ENCODE measurements at places on chromosomes 2 and 18. TPM values are rescaled to one million over a fixed set of nuclear protein-coding genes. Genes with fewer than 3 reads are reported as not detected.

DNA sequence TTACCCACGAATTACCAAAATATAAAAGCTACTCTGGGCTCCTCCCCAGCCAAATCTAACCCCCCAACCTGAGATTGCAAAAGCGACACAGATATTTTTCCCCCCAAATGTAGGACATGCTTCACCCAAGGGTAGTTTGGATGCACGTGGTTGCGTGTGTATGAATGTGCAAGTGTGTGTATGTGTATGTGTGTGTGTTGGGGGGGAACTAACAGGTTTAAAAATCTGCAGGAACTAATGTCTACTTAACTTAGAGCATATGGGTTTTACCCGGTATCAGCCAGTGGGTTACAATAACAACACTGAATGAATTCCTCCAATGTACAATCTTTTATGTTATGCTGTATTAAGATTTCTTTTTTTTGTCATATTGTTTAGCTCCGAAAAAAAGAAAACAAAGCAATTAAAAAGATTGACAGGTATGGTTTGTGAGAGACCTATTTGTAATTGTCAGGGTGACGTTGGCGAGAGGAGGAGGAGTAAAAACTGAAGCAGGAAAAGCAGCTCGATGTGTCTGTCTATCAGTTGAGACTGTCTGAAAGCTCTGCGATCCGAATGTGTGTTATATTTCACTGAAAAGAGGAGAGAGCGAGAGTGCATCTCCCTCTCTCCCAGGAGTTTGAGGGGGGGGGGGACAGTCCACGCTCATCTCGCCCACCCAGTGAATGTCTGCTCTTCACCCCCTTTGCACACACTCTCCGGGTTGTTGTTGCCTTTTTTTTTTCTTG, at the start of gene TSHZ1:
TSHZ1 (plus strand) TSS at position 524 of the 728 bp plus-strand sequence. CDS start 1,080 bp downstream, outside the sequence.
- DNase-seq: peak; percentile 99
- no peaks in the 10 kb centered on the region for H3K36me3 ChIP-seq
- peak within 1 kb of the TSS; percentile 67 for H3K27ac ChIP-seq
- H3K4me3 ChIP-seq: peak within 1 kb of the TSS; percentile 92
- peaks cover 42% of the 10 kb centered on the region for H3K4me1 ChIP-seq
- H3K27me3 ChIP-seq: no peaks in the 10 kb centered on the region

SERPINB12 gene
- not detected for total RNA-seq

- H3K4me1 ChIP-seq: peaks cover 82% of the 10 kb centered on the region
- peak overlapping the region; percentile 98 for H3K27ac ChIP-seq
- DNase-seq: peak; percentile 98
- H3K27me3 ChIP-seq: no peaks in the 10 kb centered on the region
- H3K4me3 ChIP-seq: peak overlapping the region; percentile 67
- H3K36me3 ChIP-seq: peaks cover 4% of the 10 kb centered on the region
Measured at GRCh38 chr2:218286570-218287459, 5.5 kb downstream of the TMBIM1 start.

DNA sequence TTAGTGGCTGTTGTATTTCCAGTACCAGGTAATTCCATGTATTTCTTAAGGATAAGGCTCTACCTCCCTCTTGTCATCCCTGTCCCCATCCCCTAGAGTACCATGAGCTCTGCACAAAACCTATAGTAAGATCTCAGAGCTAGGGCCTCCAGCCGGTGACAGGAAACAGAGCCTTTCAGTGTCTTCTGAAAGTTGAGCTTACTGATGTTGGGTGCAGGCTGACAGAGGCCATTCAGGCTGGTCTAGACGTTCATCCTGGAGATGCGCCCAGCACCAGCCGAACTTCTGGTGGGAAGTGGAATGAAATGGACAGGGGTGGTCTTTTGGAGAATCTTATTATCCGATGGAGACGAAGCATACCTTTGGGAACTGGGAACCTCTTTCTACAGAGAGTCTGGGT, 16.7 kb upstream of the LYPD6B start:
- no peaks in the 10 kb centered on the region for H3K4me1 ChIP-seq
- no peak overlapping the region for H3K4me3 ChIP-seq
- no peak overlapping the region for H3K27ac ChIP-seq
- no peaks in the 10 kb centered on the region for H3K36me3 ChIP-seq
- no peak for DNase-seq

GRCh38 chr2:32865399-32866068, 81.2 kb upstream of the LTBP1 start:
- DNase-seq: peak; percentile 91
- H3K27ac ChIP-seq: peak overlapping the region; percentile 85
- H3K4me1 ChIP-seq: peaks cover 30% of the 10 kb centered on the region
- no peaks in the 10 kb centered on the region for H3K36me3 ChIP-seq
- peak overlapping the region; percentile 40 for H3K4me3 ChIP-seq

GRCh38 chr18:59026831-59027410, 112.8 kb upstream of the SEC11C start:
- no peaks in the 10 kb centered on the region for H3K36me3 ChIP-seq
- H3K27ac ChIP-seq: no peak overlapping the region
- H3K4me3 ChIP-seq: no peak overlapping the region
- peaks cover 11% of the 10 kb centered on the region for H3K4me1 ChIP-seq

- H3K36me3 ChIP-seq: no peaks in the 10 kb centered on the region
- H3K4me1 ChIP-seq: no peaks in the 10 kb centered on the region
- H3K27ac ChIP-seq: no peak overlapping the region
- no peak for DNase-seq
Measured at GRCh38 chr2:44109166-44109565, 59.5 kb upstream of the PPM1B start.

DNA sequence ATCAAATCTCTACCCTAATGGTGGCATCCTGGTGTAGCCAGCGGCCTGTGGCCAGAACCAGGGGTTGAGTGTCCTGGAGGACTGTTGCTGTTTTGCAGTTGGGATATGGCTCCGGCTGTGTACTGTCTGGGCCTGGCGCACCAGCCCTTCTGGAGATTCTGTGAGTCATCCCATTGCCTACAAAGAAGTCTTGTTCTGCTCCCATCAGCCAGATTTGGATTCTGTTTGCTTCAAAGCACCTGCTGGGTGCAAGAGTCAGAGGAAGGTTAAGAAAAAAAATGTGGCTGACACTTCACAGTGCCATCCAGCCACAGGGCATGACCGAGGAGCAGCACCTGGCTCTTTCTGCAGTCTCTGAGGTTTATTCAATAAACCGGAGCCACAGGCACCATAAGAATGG, 41.0 kb upstream of the ASAP2 start:
- H3K4me3 ChIP-seq: no peak overlapping the region
- peaks cover 18% of the 10 kb centered on the region for H3K4me1 ChIP-seq
- H3K27me3 ChIP-seq: no peaks in the 10 kb centered on the region
- H3K36me3 ChIP-seq: no peaks in the 10 kb centered on the region
- H3K27ac ChIP-seq: no peak overlapping the region

DNA sequence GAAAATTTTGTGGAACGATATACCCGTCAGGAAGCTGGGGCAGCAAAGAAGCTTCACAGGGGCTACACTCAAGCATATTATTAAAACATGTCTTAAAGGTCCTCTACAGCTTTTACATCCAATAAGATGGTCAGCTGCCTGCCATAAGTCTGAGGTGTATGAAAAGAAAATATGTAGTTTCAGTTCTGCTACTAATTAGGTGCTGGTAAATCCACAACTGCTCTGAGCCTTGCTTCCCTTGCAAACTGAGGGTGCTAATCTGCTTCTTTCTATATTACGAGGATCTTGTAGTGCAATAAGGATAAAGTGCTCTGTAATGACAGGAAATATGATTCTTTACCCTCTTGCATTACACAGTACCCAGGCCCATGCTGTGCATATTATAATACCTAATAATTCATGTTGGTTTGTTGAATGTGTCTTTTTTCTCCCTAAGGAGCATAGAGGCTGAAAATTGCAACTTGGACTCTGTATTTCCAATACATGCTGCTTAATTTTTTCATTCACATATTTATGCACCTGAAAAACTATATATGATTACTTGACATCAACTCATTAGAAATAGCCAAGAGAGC, 14.5 kb upstream of the SLC8A1 start:
- no peak overlapping the region for H3K4me3 ChIP-seq
- no peak for DNase-seq
- no peaks in the 10 kb centered on the region for H3K27me3 ChIP-seq
- H3K36me3 ChIP-seq: no peaks in the 10 kb centered on the region
- no peak overlapping the region for H3K27ac ChIP-seq

DNA sequence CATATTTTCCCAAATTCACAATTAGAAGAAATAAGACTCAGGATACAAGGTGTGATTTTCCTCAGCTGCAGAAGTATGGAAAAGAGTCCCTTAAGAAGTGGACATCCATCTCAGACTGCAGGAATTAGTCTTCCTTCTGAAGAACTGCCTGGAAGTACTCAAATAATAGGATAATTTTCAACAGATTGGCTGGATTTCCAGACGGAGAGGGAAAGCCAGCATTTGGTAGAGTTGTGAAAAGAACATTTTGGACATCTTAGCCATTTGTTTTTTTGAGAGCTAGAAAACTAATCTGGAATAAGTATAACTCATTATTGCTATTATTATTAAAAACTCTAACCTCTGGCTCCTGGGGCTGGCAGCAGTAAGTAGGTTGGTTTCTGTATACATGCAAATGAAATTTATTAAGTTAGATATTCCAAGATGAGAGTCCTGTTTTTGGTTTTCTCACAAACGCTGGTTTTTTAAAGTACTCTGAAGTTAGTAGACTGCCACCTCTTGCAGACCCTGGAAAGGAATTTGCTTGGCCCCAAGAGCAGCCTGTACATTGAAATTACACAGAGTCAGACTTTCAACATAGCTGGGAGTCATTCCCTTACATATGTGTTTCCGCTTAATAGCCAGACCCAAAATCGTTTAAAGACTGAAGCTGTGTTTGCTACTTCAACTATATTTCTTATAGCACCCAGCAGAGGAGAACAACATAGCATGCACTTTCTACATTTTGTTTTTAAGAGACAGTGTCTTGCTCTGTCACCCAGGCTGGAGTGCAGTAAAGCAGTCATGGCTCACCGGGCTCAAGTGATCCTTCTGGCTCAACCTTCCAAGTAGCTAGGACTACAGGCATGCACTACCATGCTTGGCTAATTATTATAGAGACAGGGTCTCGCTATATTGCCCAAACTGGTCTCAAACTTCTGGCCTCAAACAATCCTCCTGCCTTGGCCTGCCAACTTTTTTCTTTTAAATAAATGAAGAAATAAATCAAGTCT, 142.4 kb downstream of the THADA start:
- H3K27me3 ChIP-seq: no peaks in the 10 kb centered on the region
- H3K27ac ChIP-seq: no peak overlapping the region
- DNase-seq: no peak
- no peaks in the 10 kb centered on the region for H3K36me3 ChIP-seq
- H3K4me1 ChIP-seq: peaks cover 41% of the 10 kb centered on the region
- no peak overlapping the region for H3K4me3 ChIP-seq

DNA sequence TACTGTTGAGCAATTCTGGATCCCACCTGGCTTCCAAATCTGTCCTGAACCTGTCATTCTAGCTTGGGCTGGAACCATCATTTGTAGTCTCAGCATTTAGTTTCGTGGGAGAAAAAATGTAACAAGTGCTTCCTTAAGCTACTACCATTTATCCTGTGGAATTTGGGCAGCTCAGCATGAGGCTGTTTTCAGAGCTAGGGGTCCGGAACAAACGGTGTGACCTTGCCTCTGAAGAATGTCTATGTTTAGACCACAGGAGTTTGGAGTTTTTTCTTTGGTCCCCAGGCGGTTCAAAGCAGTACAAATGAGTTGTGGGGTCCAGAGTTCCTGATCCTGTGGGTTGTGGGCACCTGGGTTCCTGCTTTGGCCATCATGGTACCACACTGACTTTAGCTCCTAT, 59.1 kb upstream of the TMEM178A start:
- H3K36me3 ChIP-seq: no peaks in the 10 kb centered on the region
- no peak overlapping the region for H3K4me3 ChIP-seq
- H3K27me3 ChIP-seq: peaks cover 13% of the 10 kb centered on the region
- DNase-seq: no peak
- no peak overlapping the region for H3K27ac ChIP-seq
- H3K4me1 ChIP-seq: no peaks in the 10 kb centered on the region

- no peaks in the 10 kb centered on the region for H3K27me3 ChIP-seq
- no peak overlapping the region for H3K4me3 ChIP-seq
- H3K27ac ChIP-seq: no peak overlapping the region
- peaks cover under 1% of the 10 kb centered on the region for H3K4me1 ChIP-seq
- no peak for DNase-seq
Measured at GRCh38 chr2:157093666-157094065, 163.8 kb upstream of the GALNT5 start.

AOX1 gene
- total RNA-seq: 76.4 TPM

PROKR1 gene
- not detected for total RNA-seq

- H3K27ac ChIP-seq: no peak overlapping the region
- H3K4me3 ChIP-seq: no peak overlapping the region
- no peak for DNase-seq
Measured at GRCh38 chr2:234271338-234271737, 220.8 kb downstream of the SPP2 start.

DNA sequence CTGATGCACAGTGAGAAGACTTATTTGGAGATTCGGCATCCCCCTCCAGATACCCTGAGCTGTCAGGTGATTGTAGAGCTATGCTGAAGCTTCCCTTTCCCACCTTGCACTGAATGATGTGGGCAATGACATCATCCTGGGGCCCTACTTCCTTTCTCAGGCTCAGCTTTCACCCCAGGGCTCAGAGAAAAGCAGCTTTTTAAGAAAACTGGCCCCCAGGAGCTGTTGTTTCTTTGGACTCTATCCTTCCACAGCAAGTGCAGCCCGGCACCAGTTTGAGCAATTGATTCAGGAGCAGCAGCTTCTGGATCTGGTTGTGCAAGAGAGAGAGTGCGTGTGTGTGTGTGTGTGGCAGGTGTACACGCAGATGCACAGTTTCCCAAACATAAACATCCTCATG, 251.3 kb downstream of the ANAPC1 start:
- no peak overlapping the region for H3K27ac ChIP-seq
- no peak for DNase-seq
- no peaks in the 10 kb centered on the region for H3K4me1 ChIP-seq

NOSTRIN gene
- total RNA-seq: 1.4 TPM

GRCh38 chr18:11002796-11003195, 146.6 kb downstream of the PIEZO2 start:
- H3K4me1 ChIP-seq: no peaks in the 10 kb centered on the region
- no peaks in the 10 kb centered on the region for H3K27me3 ChIP-seq
- H3K36me3 ChIP-seq: no peaks in the 10 kb centered on the region
- DNase-seq: no peak
- no peak overlapping the region for H3K4me3 ChIP-seq

- H3K4me3 ChIP-seq: no peak overlapping the region
- H3K27ac ChIP-seq: no peak overlapping the region
- H3K36me3 ChIP-seq: no peaks in the 10 kb centered on the region
- H3K27me3 ChIP-seq: no peaks in the 10 kb centered on the region
Measured at GRCh38 chr2:128809259-128809636, 490.6 kb upstream of the HS6ST1 start.

ITGA6 gene
- total RNA-seq: 6.5 TPM

ABCB11 gene
- under 0.01 TPM for total RNA-seq

DNA sequence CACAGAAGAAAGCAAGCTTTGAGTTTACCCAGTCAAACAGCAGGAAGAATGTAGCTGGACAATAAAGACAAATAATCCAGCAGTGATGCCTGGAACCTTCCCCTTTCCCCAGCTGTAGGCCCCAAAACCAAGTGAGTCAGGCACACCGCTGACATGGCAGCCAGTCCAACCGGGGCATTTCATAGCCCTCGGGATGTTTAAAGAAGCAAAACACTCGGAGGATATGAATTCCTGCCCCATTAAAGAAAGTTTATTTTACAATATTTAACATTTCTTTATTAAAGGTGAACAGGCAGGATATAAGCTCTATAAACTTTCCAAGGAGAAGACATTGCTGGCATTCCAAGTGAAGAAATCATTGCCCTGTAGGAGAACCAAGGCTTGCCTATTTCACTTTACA, 507.6 kb upstream of the TNP1 start:
- peaks cover 15% of the 10 kb centered on the region for H3K4me1 ChIP-seq
- DNase-seq: peak; percentile 53
- H3K27me3 ChIP-seq: no peaks in the 10 kb centered on the region
- H3K36me3 ChIP-seq: no peaks in the 10 kb centered on the region
- H3K4me3 ChIP-seq: no peak overlapping the region
